ENCODE measurements at places on chromosomes 13 and 19.

DNA sequence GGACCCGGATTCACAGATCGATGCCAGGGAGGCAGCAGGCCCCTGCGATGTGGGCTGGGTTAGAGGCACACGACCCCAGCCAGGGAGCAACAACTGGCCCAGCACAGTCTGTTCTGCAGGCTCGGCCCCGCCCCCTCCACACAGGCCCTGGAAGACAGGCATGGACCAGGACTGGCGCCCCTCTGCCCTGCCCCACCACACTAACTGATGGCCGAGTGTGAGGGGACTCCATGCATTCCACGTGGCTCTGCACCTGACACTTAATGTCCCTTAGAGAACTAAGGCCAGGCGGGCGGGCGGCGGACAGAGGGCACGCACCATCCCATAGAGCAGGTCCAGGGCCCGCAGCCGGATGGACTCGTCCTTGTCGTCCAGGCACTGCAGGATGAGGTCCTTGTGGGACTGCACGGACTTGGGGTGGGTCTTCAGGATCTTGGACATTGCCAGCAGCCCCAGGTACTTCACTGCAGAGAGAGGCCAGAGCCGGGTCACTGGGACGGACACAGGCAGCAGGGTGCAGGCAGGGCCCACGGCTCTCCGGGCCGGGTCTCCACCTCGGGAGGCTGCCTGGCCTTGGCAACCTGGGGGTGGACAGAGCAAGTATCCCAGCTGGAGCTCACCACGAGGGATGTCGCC is 24.8 kb downstream of the IZUMO4 start:
- DNase-seq: no peak

DNA sequence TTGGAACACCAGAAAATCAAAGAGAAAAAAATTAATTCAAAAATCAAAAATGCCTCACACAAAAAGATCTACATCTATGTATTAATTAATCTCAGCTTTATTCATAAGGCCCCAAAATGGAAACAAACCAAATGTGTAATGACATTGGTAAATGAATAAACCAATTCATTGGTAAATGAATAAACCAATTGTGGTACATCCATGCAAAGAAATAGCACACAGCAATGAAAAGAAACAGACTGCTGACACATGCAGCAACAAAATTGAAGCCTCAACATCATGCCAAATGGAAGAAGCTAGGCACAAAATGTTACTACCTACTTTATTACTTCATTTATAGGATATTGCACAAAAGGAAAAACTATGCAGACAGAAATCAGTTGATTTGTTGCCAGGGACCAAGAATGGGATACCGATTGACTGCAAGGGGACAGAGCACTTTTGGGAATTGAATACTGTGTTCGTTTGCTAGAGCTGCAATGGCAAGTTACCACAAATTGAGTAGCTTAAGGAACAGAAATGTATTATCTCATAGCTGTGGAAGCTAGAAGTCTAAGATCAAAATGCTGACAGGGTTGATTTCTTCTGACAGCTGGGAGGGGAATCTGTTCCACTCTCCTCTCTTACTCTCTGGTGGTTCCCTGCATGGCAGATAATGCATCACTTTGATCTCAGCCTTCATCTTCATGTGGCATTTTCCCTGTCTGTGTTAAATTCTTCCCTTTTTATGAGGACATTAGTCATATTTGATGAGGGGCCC is 252.8 kb downstream of the RFC3 start:
- DNase-seq: no peak

GRCh38 chr13:81872581-81872980 is 1531.7 kb upstream of the SPRY2 start:
- no peak for DNase-seq

DNA sequence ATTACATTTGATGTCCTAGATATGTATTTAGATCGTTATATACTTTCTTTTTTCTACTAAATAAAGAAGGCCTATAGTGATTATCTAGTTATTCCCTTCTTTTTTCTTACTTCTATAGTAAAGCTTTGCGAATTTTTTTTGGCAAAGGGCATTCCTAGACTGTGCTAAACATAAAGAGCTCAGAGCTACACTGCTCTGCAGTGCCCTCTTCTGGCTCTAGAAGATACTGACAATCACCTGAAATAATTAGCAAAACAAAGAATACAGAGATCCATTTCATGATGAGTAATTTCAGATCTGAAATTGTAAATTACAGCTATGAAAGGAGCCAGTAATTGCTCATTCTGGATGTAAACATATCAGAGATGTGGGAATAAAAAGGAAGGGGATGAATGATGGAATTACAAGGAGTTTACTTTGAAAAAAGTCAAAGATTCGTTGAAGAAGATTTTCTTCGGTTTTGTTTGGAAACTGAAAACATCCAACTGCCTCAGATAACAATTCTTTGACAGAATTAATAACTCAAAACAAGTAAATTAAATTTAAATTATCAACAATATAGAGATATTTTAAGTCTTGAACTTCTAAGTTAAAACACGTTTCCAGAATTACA is 288.5 kb downstream of the NALCN start:
- DNase-seq: peak; percentile 6

GRCh38 chr13:46140044-46140443 is 35.2 kb upstream of the CPB2 start:
- no peak for DNase-seq

DNA sequence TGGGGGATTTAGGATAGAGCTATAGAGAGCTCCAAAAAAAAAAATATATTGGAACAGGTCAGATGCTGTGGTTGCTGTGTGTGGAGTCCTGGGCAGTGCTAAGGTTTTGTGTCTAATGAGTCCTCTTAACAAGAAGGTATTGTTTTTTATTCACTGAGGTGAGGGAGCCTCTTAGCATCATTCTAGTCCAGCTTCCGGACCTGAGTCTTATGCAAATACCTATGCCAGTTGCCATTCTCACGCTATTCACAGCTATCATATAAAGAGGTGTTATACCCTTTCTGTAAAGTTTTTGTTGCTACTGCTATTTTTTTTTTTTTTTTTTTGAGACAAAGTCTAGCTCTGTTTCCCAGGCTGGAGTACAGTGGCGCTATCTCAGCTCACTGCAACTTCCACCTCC is 1.4 kb downstream of the NLRP2 start:
- DNase-seq: no peak
